CD4-positive, alpha-beta T cell treated with Interleukin-6 at 100 ng/mL for 8 hours (primary cell): ENCODE measurements at places on chromosomes 2 and 18.

DNA sequence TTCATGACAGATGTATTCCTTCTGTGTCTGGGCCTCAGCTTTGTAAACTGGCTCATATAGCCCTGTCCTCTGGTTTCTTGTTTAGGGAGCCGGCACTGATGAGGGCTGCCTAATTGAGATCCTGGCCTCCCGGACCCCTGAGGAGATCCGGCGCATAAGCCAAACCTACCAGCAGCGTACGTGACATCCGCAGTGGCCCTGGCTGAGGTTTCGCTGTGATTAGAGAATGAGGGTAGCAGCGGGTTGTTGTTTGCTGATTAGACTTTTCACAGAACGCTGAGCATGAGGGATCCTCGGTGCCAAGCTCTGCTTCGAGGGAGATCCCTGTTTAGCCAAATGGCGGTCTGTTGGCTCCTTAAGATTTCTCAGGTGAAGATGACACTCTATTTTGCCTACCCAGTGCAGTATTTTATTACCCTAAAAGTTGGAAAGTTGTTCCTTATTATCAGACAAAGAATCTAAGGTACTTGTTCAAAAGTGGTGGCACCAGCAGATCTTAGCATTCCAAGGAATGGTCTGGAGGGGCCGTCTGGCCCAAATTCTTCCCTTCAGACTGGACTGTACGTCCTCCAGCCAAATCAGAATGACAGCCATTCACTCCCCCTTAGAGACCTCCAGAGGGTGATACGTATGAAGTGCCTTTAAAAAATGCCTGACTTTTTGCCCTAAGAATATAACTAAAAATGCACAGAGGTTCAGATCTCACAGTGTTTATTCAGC, 21.5 kb upstream of the GMCL1 start:
- no peak for DNase-seq

GRCh38 chr18:12990123-12990475, 1.1 kb upstream of the CEP192 start:
- DNase-seq = no peak

DNA sequence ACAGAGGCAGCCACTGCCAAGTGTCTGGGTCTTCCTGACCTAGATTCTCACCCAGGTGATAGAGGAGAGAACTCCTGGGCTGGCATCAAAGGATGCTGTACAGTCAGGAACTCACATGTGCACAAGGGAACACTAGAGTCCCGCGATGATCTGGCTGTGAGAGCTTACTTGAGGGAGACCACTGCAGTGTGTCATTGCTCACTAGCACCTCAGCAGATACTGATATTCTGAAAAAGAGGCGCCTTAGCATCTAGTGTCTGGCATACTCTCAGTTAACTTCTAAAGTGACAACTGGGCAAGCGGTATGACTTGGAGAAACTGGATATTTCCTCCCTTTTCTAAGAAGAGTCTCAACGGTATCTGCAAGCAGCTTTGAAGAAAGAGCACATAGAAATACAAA, 189.9 kb downstream of the CMPK2 start:
- no peak for DNase-seq

DNA sequence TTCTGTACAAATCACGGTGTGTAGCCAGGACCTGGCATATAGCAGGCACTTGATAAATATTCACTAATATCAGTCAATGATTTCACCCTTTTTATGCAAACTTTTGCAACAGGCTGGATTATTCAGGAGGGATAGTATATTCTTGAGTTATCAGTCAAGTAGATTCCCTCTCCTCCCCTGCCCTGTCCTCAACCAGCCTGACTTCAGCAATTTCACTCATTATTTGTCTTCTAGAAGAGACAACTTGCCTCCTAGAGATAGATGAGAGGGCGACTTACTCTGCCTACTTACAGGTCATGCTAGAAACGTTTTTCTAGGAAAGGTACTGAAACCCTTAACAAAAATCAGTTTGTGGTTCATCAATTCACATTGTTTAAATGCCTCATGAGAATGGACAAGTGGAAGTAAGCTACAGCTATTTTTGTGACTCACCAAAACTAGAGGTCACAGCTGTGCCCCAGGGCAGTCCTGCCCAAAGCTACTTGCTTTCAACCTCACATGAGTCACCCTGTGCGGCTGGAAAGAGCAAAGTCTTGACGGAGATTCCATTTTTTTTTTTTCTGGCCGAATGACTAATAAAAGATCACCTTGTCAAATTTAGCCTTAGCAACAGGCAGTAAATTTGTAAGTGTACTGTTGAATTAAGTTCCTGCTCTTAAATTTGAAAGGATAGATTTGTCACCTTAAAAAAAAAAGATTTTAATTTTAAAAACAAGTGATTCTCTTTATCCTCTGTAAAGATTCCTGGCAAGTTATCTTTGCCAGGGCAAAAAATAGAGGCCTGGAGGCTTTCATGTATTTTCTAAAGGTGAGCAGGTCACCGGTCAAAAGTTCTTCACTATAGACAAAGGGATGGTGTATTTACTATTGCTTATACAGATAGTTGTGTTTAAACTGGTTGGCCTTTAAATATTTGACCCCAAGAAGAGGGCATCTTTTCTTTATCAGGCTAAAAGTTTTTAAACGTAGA, 109.0 kb upstream of the SLC35G4 start:
- DNase-seq = no peak

GRCh38 chr2:46497766-46498165, 18.4 kb downstream of the TMEM247 start:
- DNase-seq = no peak
